ENCODE measurements at places on chromosomes 16 and 17.

- DNase-seq = peak; percentile 49
These were observed 17.9 kb upstream of the SPN start for GRCh38 chr16:29644973-29645693.

DNA sequence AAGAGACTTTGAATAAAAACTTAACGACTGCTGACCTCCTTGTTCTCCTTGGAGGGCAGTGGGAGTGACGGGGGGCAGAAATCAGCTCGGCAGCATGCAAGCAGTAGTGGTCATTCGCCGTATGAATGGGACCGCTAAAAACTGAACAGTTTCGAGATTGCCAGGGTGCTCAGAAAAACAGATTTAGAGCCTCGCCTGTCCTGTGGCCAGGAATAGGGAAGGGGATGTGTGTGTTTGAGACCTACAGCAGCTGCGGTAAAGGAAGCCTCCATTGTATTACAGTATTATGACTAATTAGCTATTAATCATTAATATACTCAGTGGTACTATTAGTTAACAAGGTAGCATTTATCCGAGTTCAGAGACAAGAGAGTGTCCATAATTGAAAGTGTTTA is 670 bp upstream of the ZNF652 start:
- DNase-seq = no peak

DNA sequence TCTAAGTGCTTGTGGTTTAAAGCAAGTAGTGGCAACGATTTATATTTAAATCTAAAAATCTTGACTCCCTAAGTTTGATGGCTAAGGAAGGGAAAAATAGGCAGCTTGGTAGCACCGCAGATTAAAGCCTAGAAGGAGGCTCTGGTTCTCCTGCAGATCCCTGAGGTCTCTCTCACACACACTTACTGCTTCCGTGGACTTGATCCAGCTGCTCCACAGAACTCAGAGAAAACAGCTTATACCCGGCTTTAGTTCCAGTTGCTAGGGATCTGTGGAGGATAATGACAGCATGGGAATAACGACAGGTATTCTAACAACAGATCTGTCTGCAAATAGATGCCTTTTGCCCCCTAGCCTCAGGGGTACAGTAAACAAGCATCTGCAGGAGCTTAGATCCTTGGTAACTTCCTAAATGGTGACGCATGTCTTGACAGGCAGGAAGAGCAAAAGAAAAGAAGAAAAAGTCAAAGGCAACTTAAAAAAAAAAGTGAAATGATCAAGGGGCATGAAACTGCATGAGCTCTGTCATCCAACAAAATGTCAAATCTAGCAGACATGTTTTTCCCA is 4.5 kb downstream of the WIPI1 start:
- no peak for DNase-seq

GRCh38 chr16:79047337-79047736 is 553.2 kb downstream of the MAF start:
- DNase-seq = peak; percentile 14

DNA sequence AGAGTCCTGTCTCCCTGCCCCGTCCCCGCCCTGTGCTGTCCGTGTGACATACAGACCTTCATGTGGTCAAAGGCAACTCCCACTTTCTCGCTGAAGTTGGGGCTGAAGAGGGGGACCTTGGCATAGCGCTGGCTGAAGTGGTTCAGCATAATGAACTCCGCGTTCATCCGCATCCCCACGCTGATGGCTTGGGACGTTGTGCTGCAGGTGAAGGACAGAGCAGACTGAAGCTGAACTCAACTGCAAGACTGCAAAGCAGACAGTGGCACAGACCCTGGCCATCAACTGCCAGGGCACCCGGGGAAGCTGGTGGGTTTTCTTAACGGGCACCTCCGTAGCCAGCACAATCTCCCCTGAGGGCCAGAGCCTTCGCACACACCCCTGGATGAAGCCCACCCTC is 24.2 kb downstream of the ELAC2 start:
- no peak for DNase-seq

- no peak for DNase-seq
These were observed 11.6 kb downstream of the CUEDC1 start for GRCh38 chr17:57943645-57944044.

Measured in GM12865 (cell line).